ENCODE measurements at places on chromosomes 4 and X.

- DNase-seq = no peak
These were observed 180.3 kb upstream of the MAGEB16 start for GRCh38 chrX:35617836-35618235.

DNA sequence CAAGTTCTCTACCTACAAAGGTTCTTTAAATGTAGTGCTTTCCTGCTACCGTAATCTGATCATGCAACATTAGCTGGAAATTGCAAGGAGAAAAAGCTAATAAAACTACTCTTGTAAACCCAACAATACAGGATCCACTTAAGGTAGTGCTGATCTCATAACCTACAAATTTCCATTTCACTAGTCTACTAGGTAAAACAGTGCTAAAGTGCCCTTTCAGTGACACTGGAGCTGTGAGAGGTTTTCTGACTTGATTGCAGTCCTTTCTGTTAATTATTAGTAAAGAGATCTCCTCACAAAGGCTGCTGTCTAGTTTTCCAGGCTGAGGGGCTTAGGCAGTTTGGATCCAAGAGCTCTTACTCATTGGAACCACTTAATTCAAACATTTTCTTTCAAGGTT is 1118.7 kb downstream of the SH3BGRL start:
- DNase-seq = no peak

DNA sequence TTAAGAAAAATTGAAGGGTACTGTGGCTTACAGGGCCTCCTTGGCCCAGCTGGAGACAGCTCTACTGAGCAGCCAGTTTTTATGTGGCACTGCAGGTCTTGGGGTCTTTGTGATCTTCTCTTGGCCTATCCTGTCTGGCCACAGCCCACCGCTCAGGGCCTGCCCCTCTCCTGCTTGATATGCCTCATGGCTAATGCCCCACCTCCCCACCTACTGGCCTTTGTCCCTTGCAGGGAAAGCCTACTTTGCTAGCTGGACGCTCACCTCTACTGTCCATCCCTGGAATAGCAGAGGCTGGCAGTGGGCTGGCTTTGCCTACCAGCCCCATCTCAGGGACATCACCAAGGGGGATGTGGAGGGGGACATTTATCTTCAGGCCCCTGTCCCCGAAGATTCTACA is 134.1 kb downstream of the PJA1 start:
- DNase-seq = no peak

GRCh38 chr4:18957716-18958115 is 936.2 kb upstream of the LCORL start:
- DNase-seq = no peak

GRCh38 chr4:165136529-165136928 is 23.9 kb upstream of the TMEM192 start:
- DNase-seq = no peak

DNA sequence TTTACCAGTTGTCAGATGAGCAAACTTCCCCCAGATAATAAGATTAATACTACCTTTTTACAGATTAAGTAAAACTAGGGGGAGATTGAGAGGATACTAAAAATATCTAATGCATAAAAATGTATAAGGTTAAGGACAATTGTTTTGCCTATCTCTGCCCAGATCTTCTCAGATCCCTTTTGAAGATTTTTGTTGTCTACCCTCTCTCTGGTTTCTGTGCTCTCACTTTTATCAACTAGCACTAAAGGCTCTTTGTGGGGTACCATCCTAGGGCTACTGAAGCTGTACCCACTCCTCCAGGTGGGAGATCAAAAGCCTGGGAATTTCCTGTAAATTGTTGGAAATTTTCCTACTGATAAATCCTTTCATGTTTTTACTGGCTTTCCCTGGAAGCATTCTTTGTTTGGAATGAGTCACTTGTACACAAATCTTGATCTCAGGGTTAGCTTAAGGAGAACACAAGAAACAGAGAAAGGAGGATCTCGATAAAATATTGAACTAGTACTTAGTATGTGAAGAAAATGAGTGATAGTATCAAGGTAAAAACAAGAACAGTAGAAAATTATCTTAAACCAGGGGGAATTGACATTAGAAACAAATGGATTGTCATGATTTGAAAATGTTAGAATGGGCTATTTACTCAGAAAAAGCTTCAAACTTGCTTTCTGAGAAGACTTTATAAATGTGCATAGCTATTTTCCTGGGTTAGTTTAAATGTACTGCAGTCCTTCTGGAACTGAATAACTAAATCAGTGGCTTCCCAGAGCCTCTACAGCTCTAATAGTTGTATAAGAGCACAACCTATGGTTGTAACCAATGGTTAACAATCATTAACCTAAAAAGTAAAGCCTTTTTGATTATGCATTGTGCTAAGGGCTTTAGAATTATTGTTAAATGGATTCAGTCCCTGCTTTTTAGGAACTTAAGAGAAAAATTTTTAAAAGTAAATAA is 679.9 kb upstream of the MAGEB2 start:
- DNase-seq = no peak

- DNase-seq = no peak
These were observed 1.6 kb downstream of the FAT4 start for GRCh38 chr4:125316401-125316790.

DNA sequence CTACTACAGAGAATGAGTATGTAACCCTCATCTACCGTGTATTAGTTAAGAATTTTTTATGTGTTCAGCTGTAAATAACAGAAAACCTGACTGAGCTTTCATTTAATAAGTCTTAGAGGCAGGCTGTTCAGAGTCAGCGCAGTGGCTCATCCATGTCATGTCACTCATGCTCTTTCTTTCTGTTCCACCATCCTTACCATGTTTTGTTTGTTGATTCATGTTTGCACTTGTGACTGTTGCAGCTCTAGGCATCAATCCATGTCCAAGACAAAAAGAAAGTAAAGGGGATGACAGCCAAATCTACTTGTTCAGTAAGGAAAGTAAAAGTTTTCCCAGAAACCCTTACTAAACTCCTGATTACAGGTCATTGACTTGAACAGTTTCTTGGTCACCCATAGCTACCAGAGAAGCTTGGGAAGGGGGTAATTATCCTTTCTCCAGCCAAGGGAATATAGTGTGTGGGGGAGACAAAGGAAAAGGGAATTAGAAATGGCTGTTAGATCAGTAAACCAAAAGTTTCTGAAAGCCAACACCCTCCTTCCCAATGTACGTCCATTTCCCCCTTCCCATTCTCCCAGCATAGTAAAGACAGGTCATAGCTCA is 9.0 kb downstream of the ART3 start:
- no peak for DNase-seq

GRCh38 chr4:18106620-18107019 is 85.1 kb upstream of the LCORL start:
- DNase-seq = no peak

- no peak for DNase-seq
These were observed 41.3 kb upstream of the ATP6AP2 start for GRCh38 chrX:40539214-40540142.

- no peak for DNase-seq
These were observed 187.7 kb downstream of the GPAT3 start for GRCh38 chr4:83723609-83724008.

GRCh38 chr4:163598028-163598427 is 103.5 kb downstream of the TMA16 start:
- DNase-seq = no peak

GRCh38 chr4:158079661-158080060 is 93.2 kb downstream of the GASK1B start:
- no peak for DNase-seq

DNA sequence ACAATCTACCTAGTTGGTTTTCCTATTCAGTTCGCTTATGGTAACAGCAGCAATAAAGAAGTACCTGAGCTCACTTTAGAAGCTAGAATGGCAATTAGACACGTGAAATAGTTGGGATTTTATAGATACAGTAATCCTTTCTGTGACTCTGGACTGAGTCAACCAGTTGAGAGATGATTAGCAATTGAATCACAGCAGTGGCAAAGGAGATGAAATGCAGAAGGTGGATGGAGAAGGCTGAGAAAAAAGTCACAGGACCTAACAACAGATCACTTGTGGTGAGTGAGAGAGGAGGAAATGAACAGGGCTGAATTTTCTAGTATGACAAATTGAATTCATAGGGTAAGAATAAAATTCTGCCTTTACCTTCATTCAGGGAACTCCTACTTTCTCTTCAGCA is 197.1 kb upstream of the MAGEB18 start:
- no peak for DNase-seq

DNA sequence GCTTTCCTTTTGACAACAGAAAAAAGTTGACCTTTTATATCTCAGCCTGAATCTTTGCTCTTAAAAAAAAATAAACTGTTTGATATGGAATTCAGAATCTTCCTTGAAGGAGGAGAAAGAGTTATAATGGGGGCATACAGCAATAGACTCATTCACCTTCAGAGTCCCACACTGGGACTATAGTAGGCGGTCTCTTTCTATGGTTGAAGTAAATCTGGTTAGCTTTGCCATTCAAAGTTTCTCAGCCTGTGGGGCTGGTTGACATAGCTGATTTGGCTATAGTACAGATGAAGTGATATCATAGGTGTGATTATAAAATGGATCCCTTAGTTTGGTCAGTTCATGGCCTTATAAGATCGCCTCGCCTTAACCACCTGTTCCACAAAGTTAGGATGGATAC is 156.2 kb downstream of the SH2D1A start:
- DNase-seq = no peak

DNA sequence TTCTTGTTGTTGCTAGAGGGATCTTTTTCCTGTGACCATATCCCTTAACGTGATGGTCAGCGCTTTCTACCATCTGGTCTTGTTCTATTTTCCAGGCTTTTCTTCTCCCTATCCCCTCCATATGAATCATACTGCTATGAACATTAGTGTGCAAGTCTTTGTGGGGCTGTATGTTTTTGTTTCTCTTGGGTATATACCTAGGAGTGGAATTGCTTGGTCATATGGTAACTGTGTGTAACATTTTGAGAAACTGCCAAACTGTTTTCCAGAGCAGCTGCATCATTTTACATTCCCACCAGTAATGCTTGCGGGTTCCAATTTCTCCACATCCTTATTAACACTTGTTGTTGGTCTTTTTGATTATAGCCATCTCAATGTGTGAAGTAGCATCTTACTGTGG is 121.4 kb downstream of the SPRY1 start:
- DNase-seq = no peak

GRCh38 chr4:4599481-4600275 is 57.8 kb upstream of the STX18 start:
- no peak for DNase-seq

GRCh38 chr4:47744253-47744652 is 93.6 kb downstream of the CORIN start:
- no peak for DNase-seq

- no peak for DNase-seq
These were observed 1116.0 kb upstream of the TENM3 start for GRCh38 chr4:181127171-181127570.

DNA sequence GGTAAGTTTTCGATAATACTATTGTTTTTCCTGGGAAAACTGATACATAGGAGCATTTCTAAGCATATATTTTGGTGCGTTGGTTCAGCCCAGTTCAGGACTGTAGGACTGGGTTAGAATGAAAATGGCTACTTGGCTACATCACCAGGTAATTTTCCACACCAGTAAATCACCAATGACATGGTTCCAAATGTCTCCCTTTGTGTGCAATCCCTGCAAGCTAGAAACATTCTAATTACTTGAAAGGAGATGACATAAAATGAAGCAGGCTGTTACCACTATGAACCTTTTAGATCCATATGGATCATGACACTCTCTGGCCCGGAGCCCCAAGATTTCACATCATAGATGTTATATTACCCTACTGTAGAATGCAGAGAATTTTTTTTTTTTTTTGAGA is 577.4 kb upstream of the FTHL17 start:
- peak; percentile 7 for DNase-seq

DNA sequence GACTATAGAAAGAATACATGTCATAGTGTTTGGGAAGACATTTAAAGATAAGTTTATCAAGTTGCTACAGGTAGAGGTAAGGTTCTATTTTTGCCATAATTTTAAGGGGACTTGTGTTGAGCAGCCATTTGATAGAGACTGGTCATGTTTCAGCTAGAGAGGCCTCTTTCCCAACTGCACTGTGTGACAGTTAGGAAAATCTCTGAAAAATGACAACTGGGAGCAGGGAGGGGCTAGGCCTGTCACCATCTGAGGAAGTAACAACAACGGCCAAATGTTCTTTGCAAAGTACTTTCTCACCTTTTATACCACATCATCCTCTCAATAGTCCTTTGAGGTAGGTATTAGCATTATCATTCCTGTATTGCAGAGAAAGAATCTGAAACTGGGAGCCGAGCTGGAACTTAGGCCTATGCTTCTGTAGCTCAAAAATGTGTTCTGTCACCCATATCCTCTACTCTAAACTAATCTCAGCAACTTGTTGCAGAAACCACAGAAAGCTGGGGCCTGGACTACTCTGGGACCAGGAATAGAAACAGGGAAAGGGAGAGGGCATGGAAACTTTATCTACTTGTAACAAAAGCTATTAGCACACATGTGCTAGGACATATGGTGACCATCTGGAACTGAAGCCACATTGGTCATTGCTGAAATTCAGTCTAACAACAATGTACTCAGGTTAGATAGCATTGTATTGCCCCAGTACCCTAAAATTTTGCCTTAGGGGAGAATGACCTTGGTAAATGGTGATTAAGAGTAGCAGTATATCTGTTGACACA is 198.9 kb downstream of the MID1IP1 start:
- no peak for DNase-seq
